Activated gamma-delta T cell treated with anti-CD3 and anti-CD28 coated beads, Interleukin-2, amount 50 U/mL, for 16 hours (primary cell): ENCODE measurements at places on chromosomes 4 and X.

- DNase-seq, result no peak
These were observed 2.2 kb downstream of the MSANTD1 start for GRCh38 chr4:3250956-3251690.

- peak; percentile 4 for DNase-seq
These were observed 30.7 kb downstream of the ARHGEF9 start for GRCh38 chrX:63754136-63754859.

DNA sequence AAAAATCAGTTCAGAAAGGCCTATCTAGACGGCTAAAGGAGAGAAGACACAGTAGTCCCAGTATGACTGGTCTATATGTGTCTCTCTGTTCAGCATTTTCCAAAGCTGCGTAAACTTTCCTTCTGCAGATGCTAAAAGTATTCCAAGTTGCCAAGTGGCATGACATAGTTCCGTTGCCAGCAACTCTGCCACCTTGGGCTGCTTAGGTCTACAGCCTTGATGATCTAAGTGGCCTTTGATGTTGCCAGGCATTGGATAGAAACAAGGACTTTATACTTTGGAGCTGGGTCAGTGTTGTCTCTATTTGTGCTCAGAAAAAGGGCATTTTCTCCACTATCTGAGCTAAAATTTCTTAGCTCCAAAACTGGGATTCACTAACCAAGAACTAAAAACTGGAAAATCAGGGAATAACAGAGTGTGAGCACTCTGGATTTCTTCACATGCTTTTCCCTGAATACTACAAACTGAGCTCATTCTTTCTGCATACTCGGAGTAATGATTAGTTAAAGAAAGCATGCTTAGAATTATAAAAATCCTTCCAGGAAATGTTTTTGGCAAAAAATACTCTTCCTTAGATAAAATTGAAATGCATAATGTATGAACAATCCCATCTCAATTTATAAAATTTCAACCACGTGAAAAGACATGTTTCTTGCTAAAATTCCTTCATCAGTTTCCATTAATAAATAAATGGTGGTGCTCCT, 191.4 kb downstream of the ADAMTS3 start:
- no peak for DNase-seq

DNA sequence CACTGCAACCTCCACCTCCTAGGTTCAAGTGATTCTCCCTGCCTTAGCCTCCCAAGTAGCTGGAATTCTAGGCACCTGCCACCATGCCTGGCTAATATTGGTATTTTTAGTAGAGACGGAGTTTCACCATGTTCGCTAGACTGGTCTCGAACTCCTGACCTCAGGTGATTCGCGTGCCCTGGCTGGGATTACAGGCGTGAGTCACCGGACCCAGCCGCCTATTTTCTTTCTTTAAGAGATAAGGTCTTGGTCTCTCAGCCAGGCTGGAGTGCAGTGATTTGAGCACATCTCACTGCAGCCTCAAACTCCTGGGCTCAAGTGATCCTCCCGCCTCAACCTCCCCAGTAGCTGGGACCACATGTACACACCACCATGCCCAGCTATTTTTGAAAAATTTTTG, 166.5 kb downstream of the DHRSX start:
- no peak for DNase-seq

DNA sequence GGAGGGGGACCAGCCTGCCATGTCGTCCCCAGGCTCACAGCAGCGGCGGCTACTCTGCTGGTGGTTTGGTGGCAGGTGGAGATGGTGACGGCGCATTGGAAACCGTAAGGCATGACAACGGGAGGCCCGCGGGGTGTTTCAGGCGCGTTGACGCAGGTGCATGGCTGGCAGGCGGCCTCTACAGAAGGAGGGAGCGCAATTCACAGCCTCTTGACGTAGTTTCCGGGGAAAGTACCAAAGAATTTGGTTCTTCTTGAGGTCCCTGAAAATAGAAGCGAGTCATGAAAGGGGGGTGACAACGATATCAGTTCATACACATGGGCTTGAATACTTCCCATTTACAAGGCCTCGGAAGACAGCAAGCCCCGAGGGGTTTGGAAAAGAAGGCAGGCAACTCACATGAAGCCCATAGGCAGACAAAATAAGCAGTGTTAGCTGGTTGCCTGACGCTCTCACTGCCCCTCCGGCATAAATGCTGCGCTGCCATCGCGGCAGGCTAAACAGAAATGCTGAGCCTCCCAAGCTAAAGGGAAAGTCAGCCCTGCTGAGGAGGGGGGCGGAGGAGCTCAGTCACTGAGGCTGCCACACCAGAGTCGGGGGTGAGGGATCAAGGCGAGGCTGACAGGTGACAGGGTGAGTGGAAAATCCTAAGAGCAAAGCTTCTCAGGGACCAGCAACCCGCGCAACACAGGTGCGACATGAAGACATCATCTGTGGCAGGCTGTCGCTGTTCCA, 52.3 kb upstream of the PDLIM3 start:
- peak; percentile 9 for DNase-seq

DNA sequence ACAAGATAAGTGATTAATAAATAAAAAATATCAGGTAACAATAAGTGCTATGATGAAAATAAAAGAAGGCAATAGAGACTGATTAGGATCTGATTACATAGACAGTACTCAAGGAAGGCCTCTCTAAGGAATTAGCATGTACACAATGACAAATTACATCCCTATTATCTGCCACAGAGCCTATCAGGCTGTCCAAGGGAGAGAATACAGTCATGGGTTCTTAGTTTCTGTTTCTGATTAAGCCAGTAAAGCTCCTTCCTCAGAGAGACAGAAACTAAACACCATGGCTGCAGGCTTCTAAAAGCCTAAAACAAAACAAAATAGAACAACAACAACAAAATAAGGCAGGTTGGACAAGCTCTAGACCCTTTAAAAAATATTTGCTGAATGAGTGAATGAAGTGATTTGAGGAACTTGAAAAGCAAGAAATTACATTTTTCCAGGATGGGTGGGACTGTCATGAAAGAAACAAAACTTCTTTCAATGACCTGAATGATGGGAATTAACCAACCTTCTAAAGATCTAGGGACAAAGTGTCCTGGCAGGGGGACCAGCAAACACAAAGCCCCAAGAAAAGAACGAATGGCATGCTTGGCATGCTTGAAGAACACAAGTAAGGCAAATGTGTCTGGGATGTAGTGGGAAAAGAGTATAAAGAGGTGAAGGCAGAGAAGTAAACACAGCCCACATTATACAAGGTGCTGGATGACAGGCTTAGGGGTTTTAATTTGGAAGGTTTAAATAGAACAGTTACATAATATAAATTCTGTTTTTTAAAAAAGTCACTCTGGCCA, 44.1 kb downstream of the NAA11 start:
- no peak for DNase-seq

DNA sequence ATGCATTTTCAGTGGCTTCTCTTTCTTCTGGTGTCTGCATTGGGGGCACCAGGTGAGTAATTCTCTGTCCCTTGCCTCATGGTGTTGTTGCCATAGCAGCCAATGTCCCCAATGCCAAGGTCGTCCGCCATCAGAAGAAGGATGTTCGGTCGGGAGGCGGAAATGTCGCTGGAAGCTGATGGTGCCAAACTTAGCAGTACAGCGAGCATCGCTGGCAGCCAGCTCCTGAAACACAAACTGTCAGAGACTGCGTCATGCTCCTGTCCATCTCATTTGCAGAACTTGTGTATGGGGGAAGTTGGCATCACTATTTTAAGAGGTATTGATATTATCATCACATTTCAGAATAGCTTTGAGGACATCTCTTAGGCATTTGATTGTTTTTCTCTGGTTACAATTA, 29.1 kb upstream of the ARSD start:
- no peak for DNase-seq

DNA sequence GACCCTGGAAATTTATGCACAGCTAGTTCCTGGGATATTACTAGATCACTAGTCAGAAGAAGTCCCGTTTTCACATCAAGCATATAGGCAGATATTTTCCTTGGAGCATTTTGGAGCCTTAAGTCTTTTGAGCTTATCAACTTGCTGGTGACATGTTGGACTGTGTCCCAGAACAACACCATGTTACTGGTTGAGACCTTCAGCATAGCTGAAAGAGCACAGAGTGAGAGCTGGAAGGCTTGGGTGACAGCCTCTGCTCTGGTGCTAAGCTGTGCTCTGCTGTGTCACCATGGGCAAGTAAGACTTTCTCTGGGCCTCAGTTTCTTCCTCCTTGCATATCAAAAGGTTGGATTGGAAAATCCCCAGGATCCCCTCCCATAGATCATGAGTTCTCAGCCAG, 116.6 kb upstream of the FRMPD4 start:
- no peak for DNase-seq

- DNase-seq, result no peak
These were observed 9.2 kb downstream of the APBB2 start for GRCh38 chr4:41205130-41205529.
